Memory B cell (primary cell): ENCODE measurements at places on chromosomes 6 and 20.

- H3K4me1 ChIP-seq, result peaks cover 50% of the 10 kb centered on the region
- DNase-seq, result no peak
- H3K4me3 ChIP-seq, result peak overlapping the region; percentile 75
- no peaks in the 10 kb centered on the region for H3K36me3 ChIP-seq
Observed at GRCh38 chr20:62603021-62603906, 39.0 kb upstream of the SLCO4A1 start.

DNA sequence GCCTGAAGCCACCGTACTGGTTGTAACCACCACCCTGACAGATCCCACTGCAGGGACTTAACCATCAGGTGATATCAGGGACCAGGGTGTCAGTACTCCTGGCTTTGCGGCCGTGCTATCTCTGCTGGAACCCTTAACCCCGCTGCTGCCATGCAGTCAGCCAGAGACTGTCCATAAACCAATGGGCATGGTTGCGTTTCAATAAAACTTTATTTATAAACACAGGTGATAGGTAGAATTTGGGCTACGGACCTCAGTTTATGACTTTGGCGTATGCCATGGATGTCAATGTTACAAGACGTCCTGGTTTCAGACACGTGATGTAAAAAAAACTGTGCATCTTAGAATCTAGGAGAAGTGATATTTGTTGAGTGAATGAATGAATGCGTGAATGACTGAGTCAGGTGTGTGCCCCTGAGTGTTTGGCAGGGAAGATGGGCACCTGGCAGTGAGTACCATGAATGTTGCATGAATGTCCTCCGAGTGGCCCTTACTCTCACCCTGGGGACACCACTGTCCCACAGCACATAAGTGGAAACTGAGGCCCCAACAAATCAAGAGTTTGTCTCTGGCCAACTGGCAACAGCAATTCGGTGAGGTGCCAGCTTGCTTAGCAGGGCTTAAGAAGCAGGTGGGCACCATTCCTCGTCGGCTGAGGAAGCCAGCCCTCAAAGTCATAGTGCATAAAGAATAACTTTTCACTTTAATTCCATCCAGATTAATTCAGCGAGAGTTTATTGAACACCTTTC, 64.0 kb upstream of the APCDD1L start:
- no peak for DNase-seq
- peaks cover 4% of the 10 kb centered on the region for H3K36me3 ChIP-seq
- H3K4me3 ChIP-seq, result no peak overlapping the region
- no peak overlapping the region for H3K27ac ChIP-seq
- H3K4me1 ChIP-seq, result no peaks in the 10 kb centered on the region

- H3K27me3 ChIP-seq, result peaks cover 11% of the 10 kb centered on the region
- no peaks in the 10 kb centered on the region for H3K36me3 ChIP-seq
- no peak for DNase-seq
- H3K27ac ChIP-seq, result no peak overlapping the region
Observed at GRCh38 chr20:51861726-51862466, 59.6 kb upstream of the SALL4 start.

DNA sequence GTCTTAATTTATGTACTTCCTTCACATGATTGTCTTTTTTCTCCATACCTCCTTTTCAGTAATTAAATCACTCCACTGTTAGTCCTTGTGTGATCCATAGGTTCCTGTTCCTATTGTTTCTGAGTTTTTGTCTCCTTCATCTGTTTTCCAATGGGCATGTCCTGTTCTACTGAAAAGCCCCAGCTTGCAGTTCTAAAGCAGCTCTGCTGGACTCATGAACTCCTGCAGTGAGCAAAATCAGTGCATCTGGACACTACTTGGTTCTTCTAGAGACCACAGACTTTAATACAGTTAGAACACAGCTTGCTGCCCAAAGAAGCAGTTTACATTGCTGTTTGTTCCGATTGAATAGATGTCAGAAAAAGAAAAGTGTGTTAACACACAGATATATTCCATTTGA, 593.3 kb upstream of the HS3ST5 start:
- H3K4me3 ChIP-seq, result no peak overlapping the region
- no peak overlapping the region for H3K27ac ChIP-seq
- H3K36me3 ChIP-seq, result no peaks in the 10 kb centered on the region
- no peaks in the 10 kb centered on the region for H3K27me3 ChIP-seq
- no peaks in the 10 kb centered on the region for H3K4me1 ChIP-seq
- DNase-seq, result no peak

- DNase-seq, result no peak
- H3K27me3 ChIP-seq, result peaks cover 8% of the 10 kb centered on the region
- no peaks in the 10 kb centered on the region for H3K4me1 ChIP-seq
- H3K36me3 ChIP-seq, result no peaks in the 10 kb centered on the region
- H3K4me3 ChIP-seq, result no peak overlapping the region
Observed at GRCh38 chr20:45578231-45578630, 853 bp downstream of the WFDC8 start.

- no peaks in the 10 kb centered on the region for H3K4me1 ChIP-seq
- DNase-seq, result no peak
Observed at GRCh38 chr6:133418108-133418507, 177.0 kb downstream of the EYA4 start.

DNA sequence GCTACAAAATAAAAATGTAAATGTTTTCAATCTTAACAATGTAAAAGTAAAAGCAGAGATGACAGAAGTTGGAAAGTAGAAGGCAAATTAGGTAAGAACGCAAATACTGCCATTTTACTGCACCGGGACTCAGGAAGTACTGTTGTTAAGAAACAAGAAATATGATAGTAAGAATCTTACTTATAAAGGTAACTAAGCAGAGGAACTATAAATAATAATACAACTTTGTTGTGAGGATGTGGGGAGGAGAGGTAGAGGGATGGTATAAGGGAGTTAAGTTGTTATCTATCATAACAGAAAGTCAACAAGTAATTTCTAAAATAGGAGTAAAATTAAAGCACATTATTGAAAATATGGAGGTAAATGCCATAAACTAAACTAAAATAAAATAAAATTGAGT, 104.3 kb upstream of the MRPS10 start:
- no peak overlapping the region for H3K27ac ChIP-seq
- peaks cover 3% of the 10 kb centered on the region for H3K4me1 ChIP-seq
- no peaks in the 10 kb centered on the region for H3K27me3 ChIP-seq
- H3K4me3 ChIP-seq, result no peak overlapping the region
- DNase-seq, result no peak

DNA sequence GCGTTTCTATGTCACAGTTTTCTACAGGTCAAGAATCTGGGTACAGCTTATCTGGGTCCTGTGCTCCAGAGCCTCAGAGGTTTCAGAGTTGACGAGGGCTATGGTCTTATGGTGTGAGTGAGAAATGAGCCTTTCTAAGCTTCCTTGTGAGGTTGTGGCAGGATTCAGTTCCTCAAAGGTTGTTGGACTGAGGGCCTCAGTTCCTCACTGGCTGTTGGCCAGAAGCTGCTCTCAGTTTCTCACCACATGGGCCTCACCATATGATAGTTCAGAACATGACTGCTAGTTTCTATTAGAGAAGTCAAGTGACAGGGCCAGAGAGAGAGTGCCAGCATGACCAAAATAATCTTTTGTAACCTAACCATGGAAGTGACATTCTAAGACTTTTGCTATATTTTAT, 96.1 kb downstream of the NUS1 start:
- no peak for DNase-seq
- H3K4me3 ChIP-seq, result no peak overlapping the region
- no peak overlapping the region for H3K27ac ChIP-seq
- H3K27me3 ChIP-seq, result no peaks in the 10 kb centered on the region

- peaks cover 12% of the 10 kb centered on the region for H3K4me1 ChIP-seq
- H3K4me3 ChIP-seq, result no peak overlapping the region
- peaks cover 7% of the 10 kb centered on the region for H3K27me3 ChIP-seq
- H3K36me3 ChIP-seq, result peaks cover 2% of the 10 kb centered on the region
Observed at GRCh38 chr6:16821834-16822264, 60.6 kb upstream of the ATXN1 start.

DNA sequence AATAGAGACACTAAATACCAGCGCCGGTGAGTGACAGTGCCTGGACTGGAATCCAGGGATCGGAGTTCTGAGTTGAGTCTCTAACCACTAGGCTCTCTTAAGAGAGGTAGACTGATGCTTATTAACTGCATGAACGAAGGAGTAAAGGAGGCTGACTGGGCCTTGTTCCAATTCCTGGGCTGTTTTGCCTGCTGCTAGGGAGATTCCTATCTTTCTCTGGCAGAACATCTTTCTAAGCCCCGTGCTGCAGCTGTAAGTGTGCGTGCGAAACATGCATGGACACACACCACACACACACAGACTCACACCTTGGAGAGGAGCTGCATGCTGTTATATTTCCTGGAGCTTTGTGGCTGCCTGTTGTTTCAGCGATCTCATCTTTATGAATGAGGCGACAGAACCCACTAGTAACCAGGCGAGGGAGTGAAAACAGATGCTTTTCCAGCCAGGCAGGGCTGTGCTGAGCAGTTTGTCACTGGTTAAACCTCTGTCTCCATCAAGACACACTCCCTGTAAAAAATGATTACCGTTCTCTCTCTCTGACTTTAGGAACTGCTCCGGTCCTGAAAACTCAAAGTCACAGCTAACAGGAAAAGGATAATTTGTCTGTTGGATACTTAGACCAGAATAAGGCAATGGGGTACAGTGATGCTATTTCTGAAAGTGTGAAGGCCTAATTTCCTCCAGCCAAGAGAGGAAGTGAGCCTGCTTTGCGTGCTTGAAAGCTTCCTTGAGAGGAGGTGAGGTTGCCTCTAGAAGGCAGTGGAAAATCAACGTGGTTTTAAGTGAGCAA, 157.4 kb upstream of the ZNF217 start:
- H3K36me3 ChIP-seq, result no peaks in the 10 kb centered on the region
- peak; percentile 30 for DNase-seq
- H3K4me1 ChIP-seq, result peaks cover 30% of the 10 kb centered on the region
- no peaks in the 10 kb centered on the region for H3K27me3 ChIP-seq
- peak overlapping the region; percentile 18 for H3K4me3 ChIP-seq

DNA sequence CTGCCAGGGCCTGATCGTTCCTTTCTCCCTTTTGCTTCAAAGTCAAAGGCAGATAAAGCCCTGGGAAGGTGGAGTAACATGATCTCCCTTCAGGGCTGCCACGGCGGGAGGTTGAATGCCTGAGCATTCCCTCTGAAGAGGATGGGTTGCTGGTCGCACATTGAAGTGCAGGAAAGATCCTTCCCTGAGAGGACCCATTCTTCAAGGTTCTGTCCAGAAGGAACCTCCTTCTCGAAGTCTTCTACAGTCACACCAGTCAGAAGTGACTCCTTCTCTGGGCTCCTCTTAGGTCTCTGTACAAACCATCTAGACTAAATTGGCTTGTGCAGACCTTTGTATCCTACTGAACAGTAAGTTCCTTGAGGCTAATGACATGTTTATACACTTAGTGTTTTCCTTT, 192.6 kb upstream of the VGLL2 start:
- H3K27ac ChIP-seq, result no peak overlapping the region
- no peaks in the 10 kb centered on the region for H3K36me3 ChIP-seq
- no peak overlapping the region for H3K4me3 ChIP-seq
- DNase-seq, result no peak
- peaks cover 2% of the 10 kb centered on the region for H3K27me3 ChIP-seq

GRCh38 chr6:16206595-16207037, 31.8 kb upstream of the GMPR start:
- DNase-seq, result peak; percentile 53
- no peak overlapping the region for H3K4me3 ChIP-seq
- no peaks in the 10 kb centered on the region for H3K36me3 ChIP-seq
- H3K4me1 ChIP-seq, result peaks cover 13% of the 10 kb centered on the region

DNA sequence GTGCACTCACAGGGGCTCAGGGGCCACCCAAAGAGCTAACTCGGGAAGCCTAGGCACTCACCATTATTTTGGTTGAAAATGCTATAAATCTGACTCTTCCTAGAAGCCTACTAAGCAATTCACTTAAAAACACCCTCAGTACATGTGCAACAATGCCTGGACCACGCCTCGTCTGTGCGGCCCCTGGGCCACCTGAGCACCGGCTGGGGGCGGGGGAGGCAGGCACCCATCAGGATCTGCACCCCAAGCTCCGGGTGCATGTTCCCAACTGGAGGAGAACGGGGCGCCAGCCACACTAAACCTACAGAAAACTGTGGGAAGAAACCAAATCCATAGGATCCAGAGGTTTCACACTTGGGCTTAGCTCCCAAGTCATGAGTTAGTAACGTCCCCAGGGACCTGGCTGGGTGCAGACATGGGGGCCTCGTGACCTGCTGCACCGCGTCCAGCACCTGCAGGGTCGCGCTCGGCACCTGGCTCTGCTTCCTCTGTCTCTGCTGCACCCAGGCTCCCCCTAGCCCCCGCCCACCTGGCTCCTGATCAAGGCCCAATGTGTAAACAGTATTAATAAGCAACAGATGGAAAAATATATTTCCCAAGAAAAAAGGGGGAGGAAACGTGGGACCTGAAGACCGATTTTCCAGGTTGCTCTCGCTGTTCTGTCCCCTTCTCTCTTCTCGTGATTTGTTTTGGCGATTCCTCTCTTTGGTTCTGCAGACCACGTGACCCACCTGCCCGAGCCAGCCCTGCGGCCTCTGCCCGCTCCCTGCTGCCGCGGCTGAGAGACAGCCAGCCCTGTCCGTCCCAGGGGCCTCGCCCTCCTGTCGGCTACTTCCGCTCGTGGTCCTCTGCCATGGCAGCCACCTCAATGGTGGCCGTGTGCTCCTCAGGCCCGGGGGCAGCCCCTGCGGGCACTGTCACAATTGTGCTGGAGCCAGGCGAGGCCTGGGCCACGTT, 15.5 kb upstream of the HELZ2 start:
- H3K27ac ChIP-seq, result no peak overlapping the region
- H3K27me3 ChIP-seq, result no peaks in the 10 kb centered on the region
- no peak for DNase-seq
- H3K4me3 ChIP-seq, result no peak overlapping the region
- H3K4me1 ChIP-seq, result no peaks in the 10 kb centered on the region

- H3K36me3 ChIP-seq, result no peaks in the 10 kb centered on the region
- peaks cover 2% of the 10 kb centered on the region for H3K4me1 ChIP-seq
- no peak overlapping the region for H3K4me3 ChIP-seq
- no peak for DNase-seq
- no peak overlapping the region for H3K27ac ChIP-seq
Observed at GRCh38 chr20:20261159-20261558, 106.7 kb upstream of the INSM1 start.

GRCh38 chr20:11159728-11160127, 485.9 kb upstream of the JAG1 start:
- H3K4me3 ChIP-seq, result no peak overlapping the region
- H3K36me3 ChIP-seq, result no peaks in the 10 kb centered on the region
